ENCODE measurements at places on chromosomes 12 and 14.

- DNase-seq, result no peak
Measured at GRCh38 chr14:88562532-88562830, 356 bp upstream of the ZC3H14 start.

GRCh38 chr14:69135133-69135532 lies 17.8 kb downstream of the DCAF5 start:
- no peak for DNase-seq

GRCh38 chr14:44339231-44339630 lies 167.9 kb downstream of the FSCB start:
- DNase-seq, result no peak

GRCh38 chr12:132623072-132623869 lies 4.7 kb downstream of the P2RX2 start:
- no peak for DNase-seq

DNA sequence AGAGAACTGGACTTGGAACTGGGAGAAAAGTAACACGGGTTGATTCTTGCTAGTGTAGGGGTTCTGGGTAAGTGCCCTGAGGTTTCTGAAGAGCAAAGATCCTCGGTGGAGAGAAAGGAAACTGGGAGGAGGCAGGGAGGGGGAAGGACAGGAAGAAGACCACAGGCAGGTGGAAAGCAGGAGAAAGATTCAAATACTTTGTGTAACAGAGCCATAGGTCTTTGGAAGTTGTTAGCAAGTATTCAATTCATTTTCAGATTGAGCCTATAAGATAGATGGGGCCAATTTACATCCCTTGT lies 1.3 kb downstream of the PNP start:
- no peak for DNase-seq

GRCh38 chr14:57533214-57533613 lies 39.6 kb upstream of the CCDC198 start:
- DNase-seq, result peak; percentile 8

All from activated naive CD8-positive, alpha-beta T cell treated with anti-CD3 and anti-CD28 coated beads, Interleukin-2, amount 50 U/mL, for 24 hours (primary cell).